ENCODE measurements at places on chromosomes 4 and X. TPM values are rescaled to one million over a fixed set of nuclear protein-coding genes. Genes with fewer than 3 reads are reported as not detected.

The PAGE2 gene
- total RNA-seq = not detected

The PHEX gene
- total RNA-seq = 1.3 TPM

The NDST4 gene
- total RNA-seq = not detected

The SLIT2 gene
- total RNA-seq = 0.13 TPM

The ZNF157 gene
- not detected for total RNA-seq

The EPHA5 gene
- under 0.01 TPM for total RNA-seq

The UGT2B15 gene
- total RNA-seq = not detected

Measured in articular chondrocyte of knee joint (primary cell).